DMS79 (cell line): ENCODE measurements at places on chromosomes 16 and 17.

GRCh38 chr16:65781363-65781762 is 585.1 kb upstream of the CDH5 start:
- no peak for DNase-seq

DNA sequence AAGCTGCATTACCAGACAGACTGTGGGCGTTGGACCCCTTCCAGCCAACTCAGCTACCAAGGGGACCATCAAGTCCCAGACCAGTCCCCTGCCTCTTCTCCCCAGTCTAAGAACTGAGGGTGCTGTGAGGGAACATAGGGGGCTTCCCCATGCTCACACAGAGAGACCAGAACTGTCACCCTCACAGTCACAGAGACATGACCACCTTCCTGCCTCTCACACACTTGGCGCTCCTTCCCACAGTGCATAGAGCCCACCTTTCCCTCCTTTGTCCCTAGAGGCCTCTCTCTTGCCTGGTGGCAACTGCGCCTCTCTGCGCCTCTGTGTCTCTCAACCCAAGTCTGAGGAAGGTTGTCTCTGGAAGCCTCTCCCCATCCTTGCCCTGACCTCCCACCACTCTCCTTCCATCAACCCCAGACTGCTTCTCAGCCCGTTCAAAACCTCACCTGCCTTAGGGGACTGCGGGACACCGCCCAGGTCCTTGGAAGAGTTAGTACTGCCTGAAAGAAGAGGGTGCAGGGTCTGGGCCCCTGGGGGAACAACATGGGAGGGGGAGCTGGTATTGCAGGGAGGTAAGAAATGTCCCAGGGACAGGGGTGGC is 6.1 kb upstream of the LHX1 start:
- no peak for DNase-seq

DNA sequence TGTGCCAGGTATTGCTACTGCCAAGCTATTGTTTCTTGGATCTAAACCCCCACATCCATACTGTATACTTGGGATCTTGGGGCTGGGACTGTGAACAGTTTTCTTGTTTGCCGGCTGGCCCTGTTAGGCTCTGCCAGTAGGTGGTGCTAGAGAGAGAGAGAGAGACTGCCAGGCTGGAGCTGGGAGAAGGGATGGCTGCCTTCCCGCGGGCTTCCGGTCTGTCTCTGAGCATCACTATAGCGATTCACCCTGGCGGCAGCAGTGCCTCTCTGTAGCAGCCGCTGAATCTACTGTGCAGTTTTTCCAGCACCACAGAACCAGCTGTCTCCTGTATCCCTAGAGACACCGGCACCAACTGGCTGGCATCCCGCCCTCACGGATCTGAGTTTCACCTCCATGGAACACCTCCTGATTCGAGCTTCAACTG is 201.2 kb downstream of the UTP18 start:
- no peak for DNase-seq

GRCh38 chr17:21678393-21679081 is 13.8 kb upstream of the KCNJ18 start:
- no peak for DNase-seq

DNA sequence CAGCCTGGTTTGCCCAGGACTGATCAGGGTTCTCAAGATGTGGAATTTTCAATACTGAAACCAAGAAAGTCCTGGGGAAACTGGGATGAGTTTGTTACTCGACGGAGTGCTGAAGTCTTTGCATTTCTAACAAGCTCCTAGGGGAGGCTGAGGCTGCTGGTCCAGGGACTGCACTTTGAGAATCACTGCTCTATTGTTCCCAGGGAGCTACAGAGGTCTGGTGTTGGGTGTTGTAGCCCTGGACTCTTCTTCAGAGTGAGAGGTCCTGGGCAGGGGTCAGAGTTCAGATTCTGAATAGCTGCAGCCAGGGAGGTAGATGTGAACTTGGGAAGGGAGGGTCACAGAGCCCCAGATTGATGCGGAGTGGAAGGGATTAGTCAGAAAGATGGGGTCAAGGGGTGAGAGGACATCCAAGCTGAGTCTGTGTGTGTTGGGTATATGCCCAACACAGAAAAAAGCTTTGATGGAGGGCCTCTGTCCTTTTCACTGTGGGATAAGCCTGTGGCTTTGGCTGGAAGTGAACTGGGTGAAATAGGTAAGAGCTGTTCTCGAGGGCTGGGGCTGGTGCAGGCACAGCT is 14.1 kb downstream of the TMEM238L start:
- DNase-seq: no peak
